ENCODE measurements at places on chromosomes 7 and 10.

GRCh38 chr7:30812676-30813075 is 41.5 kb downstream of the MINDY4 start:
- no peak for DNase-seq

- no peak for DNase-seq
Observed at GRCh38 chr7:8921807-8922206, 488.4 kb downstream of the NXPH1 start.

GRCh38 chr10:29446327-29446726 is 157.5 kb downstream of the LYZL1 start:
- DNase-seq, result no peak

DNA sequence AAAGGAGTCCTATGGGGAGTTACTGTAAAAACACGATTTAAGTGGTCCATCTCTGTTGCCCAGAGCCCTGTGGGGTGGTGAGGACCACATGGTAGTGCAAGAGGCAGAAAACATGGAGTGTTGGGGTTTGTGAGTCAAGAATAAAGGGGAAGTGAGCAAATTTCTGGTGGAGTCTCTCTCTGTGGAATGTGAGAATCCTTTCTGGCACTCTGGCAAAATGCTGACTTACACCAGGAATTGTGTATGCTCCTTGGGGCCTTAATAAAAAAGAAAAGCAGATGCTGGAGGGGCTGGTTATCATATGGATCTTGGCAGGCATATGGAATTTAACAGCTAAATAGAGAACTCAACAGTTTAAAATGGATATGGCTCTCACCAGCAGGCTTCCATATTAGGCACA is 486.0 kb downstream of the TNS3 start:
- DNase-seq, result no peak

DNA sequence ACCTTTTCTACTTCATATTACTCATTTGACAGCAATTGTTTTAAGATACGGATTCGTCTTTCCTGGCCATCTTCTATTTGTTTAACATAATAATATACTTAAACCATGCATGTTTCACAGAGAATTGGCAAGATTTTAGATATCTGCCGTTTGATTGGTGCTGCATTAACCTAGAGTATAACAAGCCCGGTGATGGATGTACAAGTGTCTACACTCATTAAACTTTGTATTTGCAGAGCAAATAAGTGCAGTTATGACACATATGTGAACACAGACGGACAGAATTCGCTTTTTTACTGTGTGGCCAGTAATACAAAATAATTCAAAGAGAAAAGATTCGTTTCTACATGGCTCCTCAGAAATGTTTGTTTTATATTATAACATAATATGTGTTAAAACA is 116.1 kb downstream of the ARL4A start:
- DNase-seq, result no peak

All from activated CD4-positive, alpha-beta T cell treated with anti-CD3 and anti-CD28 coated beads for 4 hours (primary cell).